CD4-positive, alpha-beta memory T cell (primary cell): ENCODE measurements at places on chromosomes 11 and 22. TPM values are rescaled to one million over a fixed set of nuclear protein-coding genes. Genes with fewer than 3 reads are reported as not detected.
A peak's percentile ranks its signal among the peaks of the same experiment; 100 is the strongest.

GRCh38 chr11:103682318-103683184, 353.9 kb upstream of the DDI1 start:
- peaks cover 3% of the 10 kb centered on the region for H3K4me1 ChIP-seq
- H3K4me3 ChIP-seq = no peak overlapping the region
- no peaks in the 10 kb centered on the region for H3K36me3 ChIP-seq
- no peak overlapping the region for H3K27ac ChIP-seq
- H3K27me3 ChIP-seq = no peaks in the 10 kb centered on the region

CARD10 gene
- not detected for polyA plus RNA-seq

TBX10 gene
- polyA plus RNA-seq = not detected

DNA sequence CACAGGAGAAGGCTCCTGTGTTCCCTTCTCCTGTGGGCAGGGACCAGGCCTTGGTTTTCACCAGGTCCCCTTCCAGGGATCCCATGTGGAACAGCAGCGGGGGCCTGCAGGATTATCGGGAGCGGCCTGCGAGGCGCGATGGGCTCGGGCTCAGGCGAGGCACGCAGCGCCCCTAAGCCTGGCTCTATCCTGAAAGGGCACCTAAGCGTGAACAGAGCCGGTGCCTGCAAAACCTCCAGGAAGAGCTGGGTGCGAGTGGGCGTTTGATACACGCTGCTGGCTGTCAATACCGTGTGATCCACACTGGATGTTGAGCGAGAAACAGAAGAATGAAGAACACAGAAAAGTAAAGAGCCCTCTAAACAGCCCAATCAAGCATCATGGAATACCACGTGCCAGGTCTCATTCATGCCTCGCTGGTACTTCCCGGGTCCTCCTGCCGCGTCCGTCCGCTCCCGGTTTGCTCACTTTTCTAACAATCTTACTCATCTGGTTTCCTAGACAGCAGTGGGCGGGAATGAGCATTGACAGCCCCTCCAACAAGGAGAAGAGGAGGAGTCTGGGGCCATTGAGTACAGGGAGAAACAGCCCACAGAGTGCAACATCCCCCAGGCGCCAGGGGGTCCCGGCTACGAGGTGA, 12.5 kb downstream of the OSBPL5 start:
- H3K36me3 ChIP-seq = no peaks in the 10 kb centered on the region
- H3K27me3 ChIP-seq = no peaks in the 10 kb centered on the region
- H3K4me1 ChIP-seq = no peaks in the 10 kb centered on the region
- no peak for DNase-seq
- H3K27ac ChIP-seq = no peak overlapping the region
- no peak overlapping the region for H3K4me3 ChIP-seq

- H3K27me3 ChIP-seq = no peaks in the 10 kb centered on the region
- H3K4me3 ChIP-seq = no peak overlapping the region
- DNase-seq = no peak
- H3K4me1 ChIP-seq = peaks cover 4% of the 10 kb centered on the region
- H3K27ac ChIP-seq = no peak overlapping the region
These were observed 42.5 kb upstream of the DLAT start for GRCh38 chr11:111982541-111983186.

DNA sequence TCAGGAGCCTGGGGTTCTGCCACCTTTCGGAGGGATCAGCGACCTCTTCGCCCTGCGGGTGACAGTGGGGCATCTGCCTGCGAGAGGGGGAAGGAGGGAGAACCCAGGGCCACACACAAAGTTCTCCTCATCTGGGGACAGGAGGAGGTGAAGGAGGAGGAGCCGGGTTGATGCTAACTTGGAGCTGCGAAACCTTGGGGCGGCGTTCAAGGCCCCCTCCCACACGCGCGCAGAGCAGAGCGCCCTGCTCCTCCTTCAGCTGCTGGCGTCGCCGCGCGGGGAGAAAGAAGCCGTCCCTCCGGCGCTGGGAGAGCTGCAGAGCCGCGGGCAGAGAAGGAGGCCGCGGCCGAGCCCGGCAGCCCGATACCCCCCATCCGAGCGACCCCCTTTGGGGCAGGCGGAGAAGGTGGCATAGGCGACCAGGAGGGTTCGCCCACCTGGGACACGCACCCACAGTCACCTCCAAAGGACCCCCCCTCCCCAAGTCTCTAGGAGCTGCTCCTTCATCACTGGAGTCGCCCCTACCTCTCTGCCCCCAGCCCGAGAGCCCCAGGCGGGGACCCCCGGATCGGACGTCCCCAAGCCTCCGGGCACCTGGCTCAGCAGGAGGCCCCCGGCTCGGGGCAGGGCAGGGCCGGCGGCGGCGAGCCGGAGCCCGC, at the start of gene RASD2:
RASD2 (plus strand) TSS at position 237 of the 659 bp plus-strand sequence. CDS start 5,979 bp downstream, outside the sequence.
- H3K4me1 ChIP-seq = peaks cover 12% of the 10 kb centered on the region
- H3K27me3 ChIP-seq = peaks cover 12% of the 10 kb centered on the region
- H3K4me3 ChIP-seq = peak within 1 kb of the TSS; percentile 52
- no peaks in the 10 kb centered on the region for H3K36me3 ChIP-seq
- H3K27ac ChIP-seq = no peak within 1 kb of the TSS
- DNase-seq = peak; percentile 67

DNA sequence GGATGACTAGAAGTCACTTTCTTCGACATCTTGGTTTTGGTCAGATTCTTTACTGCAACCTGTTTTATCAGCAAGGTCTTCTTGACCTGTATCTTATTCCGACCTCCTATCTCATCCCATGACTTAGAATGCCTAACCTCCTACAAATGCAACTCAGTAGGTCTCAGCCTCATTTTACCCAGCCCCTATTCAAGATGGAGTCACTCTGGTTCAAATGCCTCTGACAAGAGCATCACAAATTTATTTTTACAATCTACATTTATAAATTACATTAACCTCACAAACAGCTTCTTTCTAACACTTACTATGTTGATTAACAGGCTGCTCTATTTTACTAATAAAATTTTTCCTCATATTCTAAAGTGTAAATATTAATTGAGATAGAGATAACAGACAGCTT, 867.0 kb upstream of the CNTN5 start:
- no peak for DNase-seq
- no peaks in the 10 kb centered on the region for H3K4me1 ChIP-seq
- H3K27me3 ChIP-seq = no peaks in the 10 kb centered on the region
- H3K36me3 ChIP-seq = no peaks in the 10 kb centered on the region
- H3K4me3 ChIP-seq = no peak overlapping the region

OR8D1 gene
- polyA plus RNA-seq = not detected

DNA sequence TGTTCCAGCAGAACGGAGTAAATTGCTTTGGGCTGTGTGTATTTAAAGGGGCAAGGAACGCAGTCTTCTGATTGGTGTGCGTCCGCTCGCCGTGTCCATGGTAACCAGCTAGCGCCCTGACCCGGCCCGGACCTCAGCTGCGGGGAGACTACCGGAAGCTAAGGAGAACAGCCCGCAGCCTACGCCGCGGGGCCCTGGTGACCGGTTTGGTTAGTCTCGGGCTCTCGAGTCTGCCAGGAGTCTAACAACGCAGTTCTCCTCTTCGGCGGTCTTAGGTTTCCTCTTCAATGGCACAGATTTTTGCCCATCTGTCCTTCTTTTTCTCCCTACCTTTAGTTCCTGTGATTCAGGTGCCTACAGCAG, 3.5 kb upstream of the OR56A3 start:
- no peak overlapping the region for H3K27ac ChIP-seq
- DNase-seq = no peak
- no peaks in the 10 kb centered on the region for H3K27me3 ChIP-seq
- no peaks in the 10 kb centered on the region for H3K4me1 ChIP-seq

DNA sequence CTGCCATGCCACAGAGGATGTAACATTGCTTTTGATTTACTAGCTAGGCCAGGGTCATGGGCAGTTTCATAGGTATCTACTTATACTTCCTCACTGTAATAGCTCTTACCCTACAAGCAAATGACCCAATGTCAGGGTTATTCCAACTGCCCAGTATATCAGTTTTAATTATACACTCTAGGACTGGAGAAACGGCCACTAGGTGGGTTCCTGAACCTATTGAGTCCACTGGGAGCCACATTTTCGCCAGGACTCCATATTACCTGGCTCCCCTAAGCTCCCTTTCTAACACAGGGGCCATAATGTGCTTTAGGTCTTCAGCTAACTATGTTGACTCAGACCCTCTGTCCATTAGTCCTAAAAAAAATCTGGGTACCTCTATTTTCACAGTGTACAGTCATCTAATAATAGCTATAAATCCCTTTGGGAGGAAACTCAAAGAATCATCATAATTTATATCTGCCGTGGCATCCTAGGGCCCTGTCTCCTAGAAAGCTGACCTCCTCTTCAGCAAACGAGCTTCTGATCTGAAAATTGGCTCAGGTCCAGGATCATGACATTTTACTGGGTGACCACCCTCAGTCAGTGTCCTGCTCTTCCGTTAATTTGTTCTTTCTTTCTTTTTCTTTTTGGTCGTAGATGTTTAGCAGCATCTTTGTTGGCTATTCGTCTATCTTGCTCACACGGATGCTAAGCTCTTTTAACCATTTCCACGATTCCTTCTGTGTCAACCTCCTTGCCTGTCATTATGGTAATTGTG, 244.3 kb downstream of the FAM76B start:
- H3K4me1 ChIP-seq = peaks cover 15% of the 10 kb centered on the region
- DNase-seq = no peak
- H3K27me3 ChIP-seq = no peaks in the 10 kb centered on the region
- no peak overlapping the region for H3K27ac ChIP-seq
- H3K36me3 ChIP-seq = no peaks in the 10 kb centered on the region
- H3K4me3 ChIP-seq = no peak overlapping the region

- DNase-seq = no peak
- no peaks in the 10 kb centered on the region for H3K27me3 ChIP-seq
- no peaks in the 10 kb centered on the region for H3K36me3 ChIP-seq
- no peak overlapping the region for H3K4me3 ChIP-seq
- no peaks in the 10 kb centered on the region for H3K4me1 ChIP-seq
These were observed 85.0 kb downstream of the RPL27A start for GRCh38 chr11:8767466-8768142.

SPINDOC gene
- 0.95 TPM for polyA plus RNA-seq

DNA sequence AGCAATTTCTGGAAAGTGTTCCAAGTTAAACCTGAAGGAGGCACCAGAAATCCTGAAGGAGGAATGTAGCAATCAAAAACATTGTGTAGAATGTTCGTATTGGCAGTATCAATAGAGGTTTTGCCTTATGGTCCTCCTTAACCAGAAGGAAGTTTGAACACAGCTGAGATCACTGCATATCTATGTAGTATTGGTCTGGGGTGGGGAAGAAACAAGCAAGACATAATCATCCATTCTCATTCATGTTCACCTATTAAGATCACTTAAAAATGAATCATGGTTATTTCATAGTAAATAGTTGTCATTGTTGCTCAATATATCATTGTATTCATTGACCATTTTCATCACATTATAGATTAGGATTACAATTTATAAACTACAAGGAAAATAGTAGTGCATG, 160.5 kb downstream of the DDX10 start:
- H3K36me3 ChIP-seq = no peaks in the 10 kb centered on the region
- H3K27ac ChIP-seq = no peak overlapping the region
- no peaks in the 10 kb centered on the region for H3K4me1 ChIP-seq
- H3K27me3 ChIP-seq = no peaks in the 10 kb centered on the region
- DNase-seq = no peak
- no peak overlapping the region for H3K4me3 ChIP-seq

- no peak for DNase-seq
- no peaks in the 10 kb centered on the region for H3K4me1 ChIP-seq
- no peak overlapping the region for H3K27ac ChIP-seq
- H3K36me3 ChIP-seq = no peaks in the 10 kb centered on the region
- no peaks in the 10 kb centered on the region for H3K27me3 ChIP-seq
- no peak overlapping the region for H3K4me3 ChIP-seq
These were observed 125.8 kb upstream of the ARHGAP42 start for GRCh38 chr11:100561323-100561722.

MARK2 gene
- 25.1 TPM for polyA plus RNA-seq

DNA sequence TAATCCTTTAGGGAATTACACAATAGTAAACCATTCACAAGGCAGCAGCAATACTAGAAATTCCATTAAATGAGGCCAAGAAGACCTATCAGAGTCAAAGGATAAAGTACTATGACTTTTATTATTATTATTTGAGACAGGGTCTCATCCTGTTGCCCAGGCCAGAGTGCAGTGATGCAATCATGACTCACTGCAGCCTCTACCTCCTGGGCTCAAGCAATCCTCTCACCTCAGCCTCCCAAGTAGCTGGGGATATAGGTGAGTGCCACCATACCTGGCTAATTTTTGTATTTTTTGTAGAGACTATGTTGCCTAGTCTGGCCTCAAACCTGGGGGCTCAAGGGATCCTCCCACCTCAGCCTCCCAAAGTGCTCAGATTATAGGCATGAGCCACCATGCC, 51.8 kb downstream of the TTC28 start:
- no peaks in the 10 kb centered on the region for H3K4me1 ChIP-seq
- H3K4me3 ChIP-seq = no peak overlapping the region
- H3K36me3 ChIP-seq = no peaks in the 10 kb centered on the region

- H3K27me3 ChIP-seq = no peaks in the 10 kb centered on the region
- peaks cover 23% of the 10 kb centered on the region for H3K36me3 ChIP-seq
- H3K4me3 ChIP-seq = no peak overlapping the region
- no peaks in the 10 kb centered on the region for H3K4me1 ChIP-seq
- H3K27ac ChIP-seq = no peak overlapping the region
These were observed 36.9 kb downstream of the ARFGAP3 start for GRCh38 chr22:42820045-42820763.

DNA sequence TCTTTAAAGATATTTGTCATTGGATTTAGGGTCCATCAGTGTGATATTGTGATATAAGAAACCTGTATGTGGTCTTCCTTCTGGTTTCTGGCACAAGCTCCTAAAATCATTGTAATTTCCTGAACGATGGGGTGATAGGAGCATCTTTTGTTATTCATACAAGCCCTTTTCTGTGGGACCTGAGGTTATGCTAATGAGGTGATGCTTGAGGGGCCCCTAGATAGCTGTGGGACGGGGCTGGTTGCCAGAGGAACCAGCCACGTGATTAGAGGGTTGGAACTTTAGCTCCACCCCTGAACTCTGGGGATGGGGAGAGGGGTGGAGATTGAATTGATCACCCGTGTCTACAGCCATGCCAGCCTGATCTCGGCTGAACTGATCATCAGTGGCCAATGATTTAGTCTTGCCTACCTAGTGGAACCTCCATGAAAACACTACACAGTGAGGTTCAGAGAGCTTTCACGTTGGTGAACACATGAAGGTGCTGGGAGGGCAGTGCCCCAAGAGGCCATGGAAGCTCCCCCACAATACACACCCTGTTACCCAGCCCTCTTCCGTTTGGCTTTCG, 62.8 kb downstream of the BCR start:
- no peaks in the 10 kb centered on the region for H3K36me3 ChIP-seq
- H3K27me3 ChIP-seq = no peaks in the 10 kb centered on the region
- DNase-seq = peak; percentile 79
- H3K4me3 ChIP-seq = peak overlapping the region; percentile 28

- peaks cover 56% of the 10 kb centered on the region for H3K4me1 ChIP-seq
- DNase-seq = no peak
- peaks cover 43% of the 10 kb centered on the region for H3K36me3 ChIP-seq
- peak overlapping the region; percentile 19 for H3K4me3 ChIP-seq
- H3K27ac ChIP-seq = peak overlapping the region; percentile 39
These were observed 77.2 kb downstream of the PISD start for GRCh38 chr22:31584804-31585160.

- H3K4me3 ChIP-seq = no peak overlapping the region
- no peaks in the 10 kb centered on the region for H3K36me3 ChIP-seq
- H3K4me1 ChIP-seq = peaks cover 27% of the 10 kb centered on the region
- no peak for DNase-seq
These were observed 19.6 kb downstream of the RTN4R start for GRCh38 chr22:20248461-20248978.
